NCI-H146 (cell line): ENCODE measurements at places on chromosomes 3 and 15.
A peak's percentile ranks its signal among the peaks of the same experiment; 100 is the strongest.

- no peak for DNase-seq
Measured at GRCh38 chr3:143234526-143234925, 115.0 kb downstream of the CHST2 start.

DNA sequence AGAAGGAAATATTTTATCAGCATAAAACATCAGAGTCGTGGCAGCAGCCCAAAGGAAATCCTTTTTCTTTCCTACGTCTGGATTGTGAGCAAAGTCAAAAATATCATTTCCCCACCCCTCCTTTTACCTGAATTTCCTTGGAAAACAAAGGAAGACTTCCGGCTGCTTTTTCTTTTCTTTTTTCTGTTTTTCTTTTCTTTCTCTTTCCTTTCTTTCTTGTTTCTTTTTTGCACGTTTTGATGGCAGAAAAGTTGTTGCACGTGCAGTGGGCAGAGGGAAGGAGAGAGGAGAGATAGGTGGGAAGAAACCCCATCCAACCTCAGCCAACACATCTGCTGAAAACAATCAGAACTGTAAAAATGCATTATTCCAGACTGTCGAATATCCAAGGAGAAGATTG, 544 bp upstream of the MYO1E start:
- no peak for DNase-seq

DNA sequence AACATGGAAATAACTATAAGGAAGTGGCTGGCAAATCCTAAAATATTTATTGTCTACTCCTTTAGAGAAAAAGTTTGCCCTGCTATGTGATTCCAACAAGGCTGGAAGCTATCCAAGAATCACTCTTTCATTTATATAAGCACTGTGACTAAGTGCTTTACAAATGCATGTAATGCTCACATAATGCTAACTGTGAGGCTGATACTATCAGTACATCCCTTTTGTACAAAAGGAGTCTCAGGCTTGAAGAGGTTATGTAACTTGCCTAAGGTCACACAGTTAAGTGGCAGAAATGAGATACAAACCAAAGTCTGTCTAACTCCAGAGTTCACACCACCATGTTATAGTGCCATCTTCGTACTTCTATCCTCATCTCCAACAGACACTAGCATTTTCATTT, 17.0 kb downstream of the TOPBP1 start:
- no peak for DNase-seq

DNA sequence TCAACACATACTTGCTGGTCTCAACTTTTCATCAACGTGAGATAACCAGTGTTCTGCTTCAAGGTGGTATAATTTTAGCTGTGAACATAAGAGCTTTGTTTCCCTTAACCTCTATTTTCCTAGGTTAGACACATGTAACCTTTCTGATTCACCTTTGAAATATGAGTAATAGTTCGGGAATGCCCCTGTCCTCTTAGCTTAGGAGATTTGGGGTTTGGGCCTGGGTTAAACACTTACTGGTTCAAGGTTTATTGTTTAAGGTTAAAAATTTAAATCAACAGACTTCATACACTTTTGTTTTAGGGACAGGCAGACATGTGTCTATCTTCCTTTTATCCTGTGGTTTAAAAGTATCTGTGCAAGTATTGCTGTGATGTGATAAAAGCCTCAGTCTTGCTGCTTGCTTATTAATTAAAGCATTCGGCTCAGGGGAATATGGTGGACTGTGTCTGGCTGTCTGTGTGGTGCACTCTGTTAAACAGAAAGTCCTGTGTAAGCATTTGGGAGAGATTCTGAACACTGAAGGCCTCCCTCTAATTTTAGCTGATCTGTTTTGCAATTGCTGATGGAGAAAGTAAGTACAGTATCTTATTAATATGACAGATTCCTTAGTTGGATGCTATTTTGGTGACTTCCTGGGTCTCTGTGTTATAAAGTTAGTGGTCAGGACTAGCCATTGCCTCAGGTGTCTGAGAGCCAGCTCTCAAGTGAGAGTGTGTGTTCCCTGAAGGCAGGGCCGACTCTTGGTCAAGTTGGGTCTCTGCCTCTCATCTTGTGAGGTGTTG, 81.8 kb downstream of the USP13 start:
- DNase-seq = no peak

- DNase-seq = no peak
Measured at GRCh38 chr15:47475336-47475735, 242.0 kb upstream of the SEMA6D start.

GRCh38 chr3:41592753-41593510, 369.0 kb downstream of the ULK4 start:
- no peak for DNase-seq

DNA sequence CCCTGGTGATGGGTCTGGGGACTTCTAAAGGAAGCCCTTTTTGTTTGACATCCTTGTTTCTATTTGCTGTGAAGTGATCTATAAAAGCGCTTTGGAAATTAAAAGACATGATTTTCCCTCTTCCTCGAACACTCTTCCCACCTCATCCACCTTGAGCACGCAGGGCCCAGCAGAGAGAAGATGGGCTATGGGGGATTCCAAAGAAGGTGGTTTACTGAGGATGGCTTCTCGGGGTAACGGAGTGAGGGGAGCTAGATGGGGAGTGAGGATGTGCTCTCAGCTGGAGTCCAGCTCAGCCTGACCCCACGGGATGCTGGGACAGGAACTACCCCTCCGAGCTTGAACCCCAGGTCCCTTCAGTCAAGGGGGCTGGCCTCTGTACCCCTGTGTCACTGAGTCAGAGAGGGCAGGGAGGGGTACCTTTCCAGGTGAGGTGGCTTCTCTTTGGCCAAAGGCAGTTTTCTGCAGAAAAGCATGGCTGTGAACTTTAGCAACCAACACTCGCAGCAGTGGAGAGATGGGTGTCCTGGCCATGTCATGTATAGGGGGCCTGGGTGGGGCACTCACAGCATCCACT, 180.7 kb upstream of the SMAD3 start:
- DNase-seq = no peak

DNA sequence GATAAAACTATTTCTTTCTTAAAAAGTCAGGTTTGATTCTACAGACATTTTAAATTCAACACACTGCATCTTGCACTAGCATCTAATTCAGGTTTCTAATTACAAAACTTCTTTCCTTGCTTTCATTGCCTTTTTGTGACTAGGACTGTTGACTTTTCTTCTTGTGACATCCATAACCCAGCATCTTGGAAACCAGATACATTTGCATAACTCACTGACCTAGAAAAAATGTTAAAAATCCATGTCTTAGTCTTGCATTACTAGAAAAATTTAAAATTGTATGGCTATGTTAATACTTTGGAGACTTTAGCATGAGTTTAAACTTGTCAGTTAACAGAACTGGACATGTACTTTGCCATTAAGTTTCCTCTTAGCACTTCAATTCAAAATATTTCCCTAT, 72.7 kb downstream of the DTWD1 start:
- no peak for DNase-seq

- DNase-seq = no peak
Measured at GRCh38 chr15:77021803-77022381, 27.0 kb downstream of the PSTPIP1 start.

DNA sequence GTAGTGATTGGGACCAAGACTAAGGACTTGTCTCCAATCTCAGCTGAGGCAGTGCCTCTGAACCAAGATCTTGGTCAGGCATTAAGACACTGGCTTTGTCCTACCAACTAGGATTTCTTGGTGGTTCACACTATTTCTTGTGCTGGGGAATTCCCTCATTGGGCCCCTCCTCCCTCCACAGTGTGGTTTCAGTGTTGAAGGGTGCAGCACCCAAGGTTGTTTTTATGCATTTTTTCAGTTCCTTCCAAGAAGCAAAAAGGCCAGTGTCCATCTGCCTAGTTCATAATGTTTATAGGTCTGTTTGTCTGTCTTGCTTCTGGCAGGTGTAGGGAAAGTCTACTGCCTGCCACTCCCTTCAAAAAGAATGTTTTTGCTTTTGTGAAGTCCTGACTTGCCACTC, 10.6 kb upstream of the ITPKA start:
- no peak for DNase-seq

DNA sequence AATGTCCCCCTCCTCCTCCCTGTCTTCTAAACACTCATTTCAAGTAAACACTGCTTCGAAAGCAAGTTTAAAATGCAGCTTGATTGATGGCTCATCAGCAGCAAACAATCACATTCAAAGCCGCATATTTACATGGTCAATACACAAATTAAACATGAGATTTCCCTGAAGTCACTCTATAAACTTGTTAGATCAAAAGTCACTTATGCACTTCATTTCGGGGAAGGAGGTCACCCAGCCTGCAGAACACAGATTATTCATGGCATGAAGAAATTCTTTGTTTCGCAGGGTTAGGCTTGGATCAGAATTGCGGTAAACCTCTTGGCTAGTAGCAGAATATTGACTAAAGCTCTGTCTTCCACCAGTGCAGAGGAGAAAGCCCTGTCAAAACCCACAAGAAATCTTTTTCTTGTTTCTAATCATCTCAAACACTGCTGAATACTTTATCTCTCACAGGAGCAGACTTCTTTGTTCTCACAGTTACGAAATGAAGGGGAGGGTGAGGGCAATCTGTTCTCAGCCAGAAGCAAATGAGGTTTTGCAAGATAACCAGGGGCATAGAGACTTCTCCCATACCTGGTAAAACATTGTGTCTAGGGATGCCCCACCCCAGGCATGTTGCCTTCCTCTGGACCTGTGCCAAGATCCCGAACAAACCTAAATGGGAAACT, 133.3 kb upstream of the CHL1 start:
- peak; percentile 69 for DNase-seq

DNA sequence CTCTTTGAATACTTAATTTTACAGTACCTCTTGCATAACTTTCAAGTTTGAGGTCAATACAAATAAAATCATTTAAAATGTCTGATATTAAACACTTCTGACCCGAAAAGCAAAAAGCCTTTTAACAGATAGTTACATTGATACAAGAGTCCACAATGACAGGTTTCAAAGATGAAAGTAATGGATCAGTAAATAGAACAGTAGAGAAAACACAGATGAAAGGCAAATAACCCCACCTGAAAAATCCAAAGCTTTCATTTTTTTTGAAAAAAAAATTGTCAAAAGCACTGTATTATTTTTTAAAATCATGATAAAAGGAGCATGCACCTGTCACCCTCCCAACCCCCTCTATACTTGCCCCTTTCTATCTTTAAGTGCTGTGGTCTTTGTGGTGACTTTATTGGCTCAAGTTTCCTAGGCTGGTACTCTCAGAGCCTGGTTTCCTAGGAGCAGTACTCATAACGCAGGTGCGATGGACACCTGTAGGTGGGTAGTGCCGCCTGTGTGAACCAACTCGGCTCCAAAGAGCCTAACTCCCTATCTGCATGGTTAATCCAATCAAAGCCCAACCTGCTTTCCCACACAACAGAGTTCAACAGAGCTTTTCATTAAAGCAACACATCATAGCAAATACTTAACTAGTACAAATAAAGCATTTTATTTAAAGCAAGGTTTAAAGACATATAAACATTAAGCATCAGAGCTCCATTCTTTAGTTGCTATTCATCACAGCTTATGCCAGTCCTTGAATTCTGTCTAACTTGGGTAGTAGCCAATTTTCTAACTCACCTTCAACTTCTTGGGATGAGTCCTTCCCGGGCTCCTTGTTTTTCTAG, 32.2 kb downstream of the LIPC start:
- DNase-seq = no peak

- no peak for DNase-seq
Measured at GRCh38 chr15:100889385-100890050, 9.9 kb downstream of the ALDH1A3 start.

GRCh38 chr3:4995500-4996053, 16.3 kb downstream of the BHLHE40 start:
- DNase-seq = no peak

DNA sequence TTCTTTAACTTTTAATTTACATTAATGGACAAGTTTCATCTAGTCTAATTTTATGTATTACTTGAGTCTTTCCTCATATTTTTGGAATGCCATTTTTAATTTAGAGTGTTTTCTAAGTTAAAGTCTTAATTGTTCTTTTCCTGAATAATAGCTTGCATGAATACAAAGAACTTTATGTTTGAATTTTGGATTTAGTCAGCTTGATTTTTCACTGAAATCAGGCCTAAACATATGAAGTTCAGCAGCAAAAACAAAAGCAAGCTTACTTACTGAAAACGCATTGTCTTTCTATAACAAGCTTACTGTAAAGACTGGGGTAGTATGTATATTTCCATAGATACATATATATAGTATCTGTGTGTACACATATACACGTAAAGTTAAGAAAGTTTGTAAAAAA, 126.0 kb downstream of the ZBTB20 start:
- DNase-seq = no peak

DNA sequence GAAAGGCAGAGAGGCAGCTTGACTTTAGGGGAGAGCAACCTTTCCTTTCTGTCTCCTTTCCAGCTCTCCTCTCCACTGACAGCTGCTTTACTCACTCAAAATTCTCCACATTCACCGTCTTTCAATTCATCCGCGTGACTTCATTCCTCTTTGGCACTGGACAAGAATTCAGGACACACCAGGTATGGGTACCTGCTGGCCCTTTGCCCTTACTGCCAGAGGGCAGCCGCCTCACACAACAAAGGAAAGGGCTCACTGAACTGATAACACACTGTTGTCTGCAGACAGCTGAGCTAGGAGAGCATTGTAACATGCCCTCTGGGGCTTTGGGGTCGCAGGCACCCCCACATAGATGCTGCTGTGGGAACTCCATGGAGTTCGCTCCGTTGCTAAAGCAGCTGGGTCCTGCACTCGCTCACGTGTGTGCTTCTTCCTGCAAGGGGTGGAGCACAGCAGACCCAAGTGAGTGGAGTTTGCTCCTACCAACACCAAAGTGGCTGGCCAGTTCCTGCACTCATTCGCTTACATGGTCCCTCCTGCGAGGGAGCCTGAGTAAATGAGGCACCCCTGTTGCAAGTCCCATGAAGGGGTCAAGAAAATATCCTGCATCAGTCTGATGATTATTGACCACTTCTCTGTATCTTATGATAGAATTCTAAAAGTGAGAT, 79.0 kb upstream of the SGO1 start:
- no peak for DNase-seq

DNA sequence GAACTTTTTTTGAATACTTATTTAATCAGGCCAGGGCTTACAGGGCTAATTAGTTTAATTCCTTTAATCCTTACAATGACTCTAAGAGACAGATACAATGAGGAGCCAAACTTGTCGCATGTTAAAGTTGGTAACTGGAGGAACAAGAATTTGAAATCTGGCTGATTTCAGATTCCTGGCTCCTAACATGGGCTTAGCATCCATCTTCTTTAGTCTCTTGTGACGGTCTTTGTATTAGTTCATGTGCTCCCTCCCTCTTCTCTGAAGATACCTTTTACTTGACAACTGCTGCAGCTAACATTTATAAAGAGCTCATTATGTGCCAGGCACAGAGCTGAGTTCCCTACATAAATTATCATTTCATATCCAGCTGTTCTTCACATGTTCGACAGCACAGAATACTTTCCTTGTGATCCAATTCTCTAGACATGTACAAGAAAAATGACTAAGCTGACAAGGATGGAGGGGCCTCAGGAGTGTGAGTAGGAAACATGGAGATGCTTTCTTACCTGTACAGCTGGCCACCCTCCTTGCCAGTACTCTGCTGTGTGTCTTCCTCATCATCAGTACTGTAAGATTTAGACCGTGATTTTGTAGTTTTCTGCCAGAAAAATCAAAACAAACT, 206.8 kb upstream of the STRIT1 start:
- no peak for DNase-seq

GRCh38 chr3:102066470-102066869, 217.2 kb downstream of the NFKBIZ start:
- no peak for DNase-seq

- DNase-seq = no peak
Measured at GRCh38 chr3:99972380-99973104, 141.8 kb downstream of the FILIP1L start.

- no peak for DNase-seq
Measured at GRCh38 chr3:9732740-9733115, 1.2 kb downstream of the BRPF1 start.

- no peak for DNase-seq
Measured at GRCh38 chr3:117036259-117036799, 326.8 kb downstream of the TUSC7 start.
